Left kidney (tissue), 8 donors: ENCODE measurements at places on chromosomes 6 and 20.

GRCh38 chr20:23027721-23028120, 7.4 kb upstream of the SSTR4 start:
- no peak for DNase-seq

GRCh38 chr6:110682460-110682853, 132.8 kb downstream of the CDK19 start:
- DNase-seq, result peak; percentile 88

GRCh38 chr20:8330319-8330784, 198.3 kb downstream of the PLCB1 start:
- no peak for DNase-seq

DNA sequence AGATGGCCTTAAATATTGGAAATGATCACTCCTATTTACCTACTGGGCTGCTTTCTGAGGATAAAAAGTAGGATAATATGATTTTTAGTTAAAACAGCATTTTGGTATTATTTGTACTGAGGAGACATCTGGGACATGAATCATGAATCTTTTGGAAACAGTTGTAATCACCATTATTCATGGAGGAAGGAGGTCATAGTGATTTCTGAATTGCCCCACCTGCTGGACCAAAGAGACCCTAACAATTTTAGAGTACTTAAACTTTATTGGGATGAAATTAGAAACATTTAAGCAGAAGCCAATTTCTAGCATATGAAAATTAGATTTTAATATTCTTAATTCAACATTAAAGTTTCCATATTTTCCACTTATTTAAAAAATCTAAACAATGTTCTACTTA, 108.4 kb upstream of the SIM1 start:
- no peak for DNase-seq

GRCh38 chr6:110523451-110524021, 47.1 kb upstream of the SLC22A16 start:
- no peak for DNase-seq

DNA sequence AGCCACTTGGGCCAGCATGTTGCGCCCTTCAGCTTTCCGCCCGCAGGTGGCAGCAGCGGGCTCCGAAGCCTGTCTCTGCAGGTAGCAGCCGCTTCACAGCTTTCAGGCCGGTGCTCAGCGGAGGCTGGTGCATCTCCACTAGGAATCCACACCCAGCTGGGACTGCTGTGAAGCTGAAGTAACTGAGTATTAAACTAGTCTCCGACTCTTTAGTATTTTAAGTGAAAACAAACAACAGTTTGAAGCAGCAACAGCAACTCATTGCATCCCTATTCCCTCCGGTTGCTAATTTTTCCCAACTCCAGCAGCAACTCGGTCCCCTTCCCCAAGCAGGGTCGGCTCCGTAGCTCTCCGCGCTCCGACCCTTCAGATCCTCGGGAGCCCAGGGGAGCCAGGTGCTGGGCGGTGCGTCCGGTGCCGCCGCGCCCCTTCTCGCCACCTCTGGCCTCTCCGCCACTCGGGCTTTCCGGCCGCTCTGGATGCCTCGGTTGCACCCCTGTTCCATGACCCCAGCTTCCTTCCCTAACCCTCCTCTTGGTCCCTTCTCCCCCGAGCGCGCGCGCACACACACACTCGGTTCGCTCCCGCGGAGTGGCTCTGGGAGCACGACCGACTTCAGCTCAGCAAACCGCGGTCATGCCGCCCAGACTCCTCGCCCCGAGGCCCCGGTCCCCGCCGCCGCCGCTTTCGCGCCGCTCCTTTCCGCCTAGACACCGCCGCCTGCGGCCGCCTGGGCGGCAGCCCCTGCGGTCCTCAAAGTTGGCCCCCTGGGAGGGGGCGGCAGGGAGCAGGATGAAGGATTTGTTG, 765 bp upstream of the NKAIN2 start:
- peak; percentile 85 for DNase-seq

- no peak for DNase-seq
Observed at GRCh38 chr6:109467696-109468095, 12.1 kb upstream of the MICAL1 start.

- no peak for DNase-seq
Observed at GRCh38 chr6:47581591-47581990, 104.0 kb downstream of the CD2AP start.

DNA sequence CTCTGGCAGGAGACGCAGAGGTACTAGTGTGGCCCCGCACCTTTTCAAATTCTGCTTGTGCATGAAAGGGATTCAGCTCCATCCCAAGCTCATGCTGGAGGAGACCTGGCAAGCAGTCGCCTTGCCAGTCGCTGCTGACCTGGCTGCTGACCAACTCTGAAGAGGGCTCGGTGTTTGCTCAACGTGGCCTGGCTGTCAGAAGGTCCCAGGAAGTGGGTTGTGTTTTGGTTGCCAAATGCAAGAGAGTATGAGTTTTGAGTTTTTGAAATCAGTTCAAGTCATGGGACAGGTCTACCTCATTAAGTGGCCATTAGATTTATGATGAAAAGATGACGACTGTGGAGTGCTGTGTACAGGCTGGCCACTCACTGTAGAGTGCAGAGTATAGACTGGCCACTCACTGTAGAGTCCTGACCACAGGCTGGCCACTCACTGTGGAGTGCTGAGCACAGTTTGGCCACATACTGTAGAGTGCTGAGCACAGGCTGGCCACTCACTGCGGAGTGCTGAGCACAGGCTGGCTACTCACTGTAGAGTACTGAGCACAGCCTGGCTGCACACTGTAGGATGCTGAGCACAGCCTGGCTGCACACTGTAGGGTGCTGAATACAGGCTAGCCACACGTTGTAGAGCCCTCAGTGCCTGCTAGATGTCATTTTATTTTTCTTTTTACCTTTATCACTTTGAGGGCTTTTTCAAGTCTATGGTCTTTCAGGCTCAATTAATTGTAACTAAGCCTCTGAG, 193.9 kb downstream of the ZNF217 start:
- DNase-seq, result no peak
